ENCODE measurements at places on chromosomes 4 and X. TPM values are rescaled to one million over a fixed set of nuclear protein-coding genes. Genes with fewer than 3 reads are reported as not detected.
A peak's percentile ranks its signal among the peaks of the same experiment; 100 is the strongest.

Gene NPFFR2
- not detected for total RNA-seq

Gene FRG2
- total RNA-seq, result not detected

Gene JCHAIN
- 191 TPM for total RNA-seq

Gene ITGB1BP2
- total RNA-seq, result 1.4 TPM

Gene DMRTC1B
- total RNA-seq, result 0.53 TPM

Gene SCLT1
- total RNA-seq, result 19.3 TPM

Gene PNPLA4
- total RNA-seq, result 11.4 TPM

Gene OPRPN
- not detected for total RNA-seq

- no peak for DNase-seq
These were observed 161.7 kb downstream of the FBXW7 start for GRCh38 chr4:152374153-152374552.

- DNase-seq, result no peak
These were observed 46.1 kb downstream of the PGRMC2 start for GRCh38 chr4:128241425-128241913.

DNA sequence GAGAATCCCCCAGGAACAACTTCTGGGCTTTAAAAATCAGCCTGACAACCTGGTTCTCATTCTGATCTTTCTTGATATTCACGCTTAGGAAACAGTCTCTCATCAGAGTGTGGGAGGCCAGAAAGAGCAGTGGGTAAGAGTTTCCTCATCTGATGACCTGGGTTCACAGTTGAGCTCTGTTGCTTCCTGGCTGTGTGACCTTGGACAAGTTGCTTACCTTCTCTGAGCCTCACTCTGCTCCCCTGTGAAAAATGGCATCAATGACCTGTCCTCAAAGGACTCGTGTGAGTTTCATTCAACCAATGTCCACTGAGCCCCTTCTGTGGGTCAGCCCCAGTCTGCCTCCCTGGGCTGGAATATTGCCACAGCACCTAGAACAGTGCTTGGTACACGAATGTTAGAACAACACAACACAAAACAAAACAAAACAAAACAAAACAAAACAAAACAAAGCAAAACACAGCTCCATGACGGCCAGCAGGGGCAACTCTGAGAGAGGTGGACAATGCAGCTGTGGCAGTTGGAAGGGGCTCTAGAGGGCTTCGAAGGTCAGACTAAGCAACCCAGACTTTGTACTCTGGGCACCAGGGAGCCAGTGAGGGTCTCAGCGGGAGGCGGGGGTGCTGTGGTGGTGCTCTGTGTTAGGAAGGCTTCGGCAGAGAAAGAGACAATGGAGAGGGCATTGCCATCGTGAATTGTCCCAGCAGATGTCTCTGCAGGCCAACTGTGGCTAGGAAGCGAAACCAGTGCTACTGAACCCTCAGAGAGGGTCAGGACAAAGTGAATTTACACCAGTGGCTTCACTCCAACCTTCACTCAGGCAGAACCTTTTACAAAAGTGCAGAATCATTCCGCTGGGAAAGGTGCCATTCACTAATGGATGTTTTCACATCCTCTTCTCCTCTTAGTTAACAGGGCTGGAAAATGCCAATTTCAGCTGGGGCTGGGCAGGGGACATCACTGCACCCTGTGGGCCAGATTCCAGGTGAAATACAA, 14.3 kb upstream of the C4orf50 start:
- no peak for DNase-seq

GRCh38 chr4:47598320-47598719, 113.2 kb downstream of the ATP10D start:
- no peak for DNase-seq

DNA sequence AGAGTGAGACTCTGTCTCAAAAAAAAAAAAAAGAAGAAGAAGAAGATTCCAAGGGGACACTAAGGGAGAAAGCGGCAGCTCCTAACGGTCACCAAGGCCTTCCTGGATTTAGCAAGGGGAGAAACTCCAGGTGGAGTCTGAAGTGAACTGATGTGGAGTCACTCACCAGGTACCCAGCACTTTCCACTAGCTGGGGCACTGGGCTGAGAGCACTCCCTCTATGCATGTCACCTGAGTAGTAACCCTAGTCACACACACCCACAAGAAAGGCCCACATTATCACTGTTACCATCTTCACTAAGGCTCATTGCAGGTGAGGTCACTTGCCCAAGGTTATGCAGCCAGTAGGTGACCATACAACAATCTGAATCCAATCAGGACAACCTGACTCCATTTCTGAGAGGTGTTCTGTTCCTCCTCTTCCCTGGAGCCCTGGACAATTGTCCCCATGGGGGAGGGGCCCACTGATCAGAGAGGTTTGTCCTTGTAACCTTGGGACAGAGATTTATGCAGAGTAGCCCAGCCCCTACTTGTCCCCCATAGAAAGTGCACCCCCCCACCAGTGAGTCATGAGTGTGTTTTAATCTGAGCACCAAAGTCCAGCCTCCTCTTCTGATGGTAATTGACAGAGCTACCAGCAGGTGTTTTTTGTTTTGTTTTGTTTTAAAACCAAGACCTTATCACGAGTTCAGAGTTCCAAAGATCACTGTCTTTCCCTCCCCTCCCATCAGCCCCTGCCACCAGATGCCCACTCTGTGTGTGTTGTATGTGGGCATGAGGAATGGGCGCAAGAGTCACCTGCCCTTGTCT, 5.9 kb upstream of the SASH3 start:
- no peak for DNase-seq

DNA sequence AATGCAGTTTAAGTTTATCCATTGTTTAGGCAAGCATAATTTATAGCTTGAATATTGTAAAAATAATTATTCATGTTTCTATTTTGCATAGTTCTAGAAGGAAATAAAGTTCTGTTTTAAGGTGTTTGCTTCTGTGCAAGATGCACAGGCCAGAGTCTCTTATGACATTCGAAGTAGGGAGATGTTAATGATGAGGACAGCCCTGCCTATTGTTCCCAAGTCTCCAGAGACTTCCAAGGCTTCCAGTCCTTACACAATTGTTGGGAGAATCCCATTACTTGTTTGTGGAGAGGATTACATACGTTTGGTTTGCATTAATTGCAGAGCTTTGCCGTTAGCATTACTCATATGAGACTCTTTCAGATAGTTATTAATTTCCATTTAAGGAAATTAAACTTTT, 96.2 kb upstream of the ANK2 start:
- no peak for DNase-seq

DNA sequence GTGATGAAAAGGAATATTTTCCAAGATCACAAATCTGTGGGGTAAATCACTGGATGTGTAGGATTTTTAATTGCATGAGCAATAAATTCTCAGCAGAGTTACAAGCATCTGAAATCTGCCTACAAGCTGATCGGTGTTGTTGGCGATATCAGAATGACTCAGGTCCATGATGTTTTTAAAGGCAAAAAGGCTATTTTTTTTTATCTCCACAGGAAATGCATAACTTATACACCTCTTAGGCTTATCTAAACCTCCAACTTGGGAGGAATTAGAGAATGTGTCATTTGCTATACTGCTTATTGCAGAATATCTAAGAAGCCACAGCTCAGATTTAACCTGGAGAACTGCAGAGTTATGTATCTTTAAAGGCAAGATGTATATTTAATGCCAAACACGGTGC, 61.6 kb downstream of the KIT start:
- no peak for DNase-seq

- no peak for DNase-seq
These were observed 32.4 kb upstream of the CT47C1 start for GRCh38 chrX:119040432-119040831.

- DNase-seq, result no peak
These were observed 67.4 kb downstream of the EDNRA start for GRCh38 chr4:147548256-147548655.

- no peak for DNase-seq
These were observed 497.5 kb downstream of the INPP4B start for GRCh38 chr4:142348613-142349021.

DNA sequence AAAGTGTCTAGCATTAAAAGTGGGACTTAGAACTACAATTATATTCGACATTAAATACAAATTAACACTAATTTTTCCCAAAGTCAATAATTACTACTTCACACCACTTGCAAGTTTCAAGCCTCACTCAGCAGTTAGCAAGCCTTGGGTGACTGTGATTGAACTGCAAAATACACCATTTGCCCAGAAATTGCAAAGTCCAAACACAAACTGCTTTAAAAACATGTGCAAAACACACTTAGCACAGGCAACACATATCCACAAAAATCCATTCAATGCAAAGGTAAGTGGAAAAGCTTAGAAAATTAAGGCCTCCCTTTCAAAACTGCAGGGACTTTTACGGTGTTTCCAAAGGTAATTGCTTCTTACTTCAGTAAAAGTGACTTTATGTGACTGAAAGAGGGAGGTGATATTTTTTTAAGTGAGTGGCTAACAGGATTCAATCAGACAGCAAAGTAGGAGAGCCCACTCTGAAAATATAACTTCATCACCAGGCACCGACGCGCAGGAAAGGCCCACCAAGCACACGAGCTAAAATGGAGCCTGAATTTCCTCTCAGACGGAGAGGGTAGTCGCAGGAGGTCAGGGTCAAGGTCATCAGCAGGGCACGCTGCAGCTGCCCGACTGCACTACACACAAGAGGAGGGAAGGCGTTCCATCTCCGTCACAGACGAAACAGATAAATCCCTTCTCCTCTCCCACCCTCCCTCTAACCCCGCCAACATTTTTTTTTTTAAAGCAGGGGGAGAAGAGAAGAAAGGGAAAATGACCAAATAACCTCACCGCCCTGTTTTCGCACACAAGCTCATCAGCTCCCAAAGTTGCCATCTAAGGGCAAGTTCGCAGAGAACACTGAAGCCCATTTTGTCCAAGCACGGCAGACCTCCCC, 3.1 kb downstream of the ZNF827 start:
- DNase-seq, result peak; percentile 44

DNA sequence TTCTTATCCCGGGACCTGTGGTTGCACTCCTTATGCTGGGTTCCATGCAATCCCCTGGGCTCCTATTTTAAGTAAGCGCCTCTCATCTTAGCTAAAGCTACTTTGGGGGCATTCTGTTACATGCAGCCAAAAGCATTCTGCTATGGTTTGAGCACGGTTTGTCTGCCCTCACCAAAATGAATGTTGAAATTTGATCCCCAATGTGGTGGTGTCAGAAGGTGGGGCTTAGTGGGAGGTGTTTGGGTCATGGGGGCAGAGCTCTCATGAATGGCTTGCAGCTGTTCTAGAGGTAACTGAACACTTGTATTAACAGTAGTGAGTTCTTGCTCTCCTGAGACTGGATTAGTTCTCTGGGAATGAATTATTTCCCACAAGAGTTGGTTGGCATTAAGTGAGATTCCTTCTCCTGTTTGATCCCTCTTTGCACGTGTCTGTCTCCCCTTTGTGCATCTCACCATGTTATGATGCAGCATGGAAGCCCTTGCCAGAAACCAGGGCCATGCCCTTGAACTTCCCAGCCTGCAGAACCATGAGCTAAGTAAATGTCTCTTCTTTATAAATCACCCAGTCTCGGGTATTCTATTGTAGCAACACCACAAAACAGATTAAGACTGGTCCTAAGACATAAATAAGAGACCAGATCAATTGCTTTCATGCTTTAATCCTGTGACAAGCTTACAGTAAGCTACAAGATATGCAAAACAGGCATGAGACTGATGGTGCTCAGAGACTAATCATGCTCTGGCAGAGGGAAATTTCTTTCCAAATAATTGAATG, 141.8 kb downstream of the TSPAN5 start:
- DNase-seq, result no peak

GRCh38 chr4:105666693-105667092, 41.8 kb downstream of the INTS12 start:
- DNase-seq, result no peak

DNA sequence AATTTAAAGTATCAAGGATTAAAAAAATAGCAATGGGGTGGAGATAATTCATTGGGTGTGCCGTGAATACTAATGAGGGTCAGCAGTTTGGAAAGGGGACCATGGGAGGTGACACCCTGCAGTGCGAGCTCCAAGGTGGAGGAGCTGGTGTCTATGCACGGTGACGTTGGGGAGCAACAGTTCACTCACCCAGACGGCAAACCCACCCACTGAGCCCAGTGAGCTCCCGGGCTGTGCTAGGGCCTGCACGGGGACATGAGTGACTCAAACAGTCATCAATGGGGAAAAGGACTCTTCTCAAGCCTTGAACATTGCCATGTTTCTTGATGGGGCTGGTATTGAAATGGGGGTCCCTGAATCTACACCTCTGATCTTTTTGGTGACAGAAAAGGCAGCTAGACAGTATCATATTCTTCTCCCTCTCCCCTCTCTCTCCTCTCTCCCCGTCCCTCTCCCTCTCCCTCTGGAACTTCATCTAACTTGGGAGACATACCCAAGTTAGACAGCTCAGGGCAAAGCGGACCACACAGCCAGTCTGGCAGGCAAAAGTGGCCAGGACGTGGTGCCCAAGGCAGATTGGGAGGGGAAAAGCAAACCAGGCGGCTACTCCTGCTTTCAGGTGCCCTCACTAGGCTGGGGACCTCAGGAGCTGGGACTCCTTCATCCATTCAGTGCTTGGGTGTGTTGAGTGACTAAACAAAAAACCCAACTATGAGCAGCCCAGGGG, 26.3 kb upstream of the PPP2R2C start:
- DNase-seq, result no peak

- no peak for DNase-seq
These were observed 148.5 kb downstream of the DHRSX start for GRCh38 chrX:2351999-2352995.

DNA sequence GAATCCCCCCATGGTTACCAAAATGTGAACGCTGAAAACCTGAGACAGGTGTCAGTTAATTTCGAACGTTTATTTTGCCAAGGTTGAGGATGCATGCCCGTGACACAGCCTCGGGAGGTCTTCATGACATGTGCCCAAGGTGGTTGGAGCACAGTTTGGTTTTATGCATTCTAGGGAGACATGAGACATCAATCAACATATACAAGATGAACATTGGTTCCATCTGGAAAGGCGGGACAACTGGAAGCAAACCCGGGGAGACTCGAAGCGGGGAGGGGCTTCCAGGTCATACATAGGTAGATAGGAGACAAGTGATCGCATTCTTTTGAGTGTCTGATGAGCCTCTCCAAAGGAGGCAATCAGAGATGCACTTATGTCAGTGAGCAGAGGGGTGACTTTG, 11.0 kb upstream of the SH3BP2 start:
- peak; percentile 4 for DNase-seq

DNA sequence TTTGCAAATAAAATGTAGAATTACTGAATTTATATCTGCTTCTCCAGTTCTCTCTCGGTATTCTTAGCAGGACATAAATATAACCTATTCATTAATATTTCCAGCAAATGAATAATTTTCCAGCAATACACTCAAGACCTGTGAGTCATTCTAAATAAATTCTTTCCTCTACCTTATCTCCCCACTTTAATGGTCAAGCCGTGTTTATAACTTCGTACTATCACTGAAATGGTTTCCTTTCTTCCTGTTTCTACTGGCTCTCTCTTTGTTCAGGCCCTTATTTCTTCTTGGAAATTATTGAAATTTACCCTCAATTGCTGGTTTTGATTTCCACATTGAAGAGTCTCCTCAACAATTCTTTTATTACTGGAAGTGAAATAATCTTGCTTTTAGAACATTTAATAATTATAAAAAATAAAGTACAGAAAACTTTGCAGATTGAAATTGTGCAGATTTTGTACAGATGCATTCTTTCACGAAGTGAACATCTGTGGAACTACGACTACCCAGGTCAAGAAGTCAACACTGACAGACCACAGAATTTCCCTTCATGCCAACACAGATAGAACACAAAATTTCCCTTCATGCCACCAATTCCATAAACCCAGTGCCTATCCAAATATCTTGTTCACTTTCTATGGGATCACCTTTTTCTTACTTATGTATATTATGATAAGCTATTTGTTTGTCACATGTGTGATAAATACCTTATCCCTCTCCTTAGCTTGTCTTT, 205.7 kb downstream of the FAT4 start:
- DNase-seq, result no peak

- no peak for DNase-seq
These were observed 19.1 kb downstream of the HAUS3 start for GRCh38 chr4:2222838-2223237.

All from lower lobe of right lung (tissue), 2 donors.